ENCODE measurements at places on chromosomes 6 and 20. TPM values are rescaled to one million over a fixed set of nuclear protein-coding genes. Genes with fewer than 3 reads are reported as not detected.

MUCL3 gene
- not detected for total RNA-seq

TRIM31 gene
- not detected for total RNA-seq

SLC17A3 gene
- total RNA-seq, result not detected

IRF4 gene
- total RNA-seq, result 17.3 TPM

OPRM1 gene
- total RNA-seq, result not detected

TSHZ2 gene
- total RNA-seq, result 15.8 TPM

SLC18B1 gene
- 11.2 TPM for total RNA-seq

ARHGAP40 gene
- 139 TPM for total RNA-seq

GRCh38 chr6:42714098-42714761, 8.2 kb downstream of the PRPH2 start:
- DNase-seq, result no peak

DNA sequence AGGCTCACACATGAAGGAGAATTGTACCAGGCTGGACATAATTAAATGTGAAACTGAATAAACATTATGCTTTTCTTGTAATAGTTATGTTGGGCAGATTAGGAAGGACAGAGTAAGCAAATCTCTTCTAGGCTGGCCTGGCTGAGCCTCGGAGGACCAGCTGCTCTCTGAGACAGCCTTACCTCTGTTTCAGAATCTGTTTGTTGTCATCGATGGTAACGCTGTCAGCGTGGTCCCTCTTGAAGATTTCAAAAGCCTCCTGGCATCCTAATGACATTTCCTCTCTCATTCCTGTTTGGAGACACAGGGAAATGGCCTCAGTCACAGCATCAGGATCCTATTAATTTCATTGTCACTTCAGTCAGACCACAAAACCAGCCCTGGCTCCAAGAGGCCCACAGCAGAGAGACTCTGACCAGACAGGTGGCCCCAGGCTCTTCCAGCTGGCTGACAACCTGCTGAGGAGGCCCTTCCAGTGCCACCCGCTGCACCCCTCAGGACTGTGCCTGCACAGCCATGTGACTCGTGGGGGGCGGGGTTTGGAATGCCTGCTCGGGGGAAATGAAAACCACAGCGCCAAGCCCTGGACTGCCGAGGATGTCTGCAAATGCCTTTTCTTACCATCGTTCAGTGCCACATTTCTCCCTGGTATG, 108.5 kb upstream of the KCNK16 start:
- peak; percentile 76 for DNase-seq

DNA sequence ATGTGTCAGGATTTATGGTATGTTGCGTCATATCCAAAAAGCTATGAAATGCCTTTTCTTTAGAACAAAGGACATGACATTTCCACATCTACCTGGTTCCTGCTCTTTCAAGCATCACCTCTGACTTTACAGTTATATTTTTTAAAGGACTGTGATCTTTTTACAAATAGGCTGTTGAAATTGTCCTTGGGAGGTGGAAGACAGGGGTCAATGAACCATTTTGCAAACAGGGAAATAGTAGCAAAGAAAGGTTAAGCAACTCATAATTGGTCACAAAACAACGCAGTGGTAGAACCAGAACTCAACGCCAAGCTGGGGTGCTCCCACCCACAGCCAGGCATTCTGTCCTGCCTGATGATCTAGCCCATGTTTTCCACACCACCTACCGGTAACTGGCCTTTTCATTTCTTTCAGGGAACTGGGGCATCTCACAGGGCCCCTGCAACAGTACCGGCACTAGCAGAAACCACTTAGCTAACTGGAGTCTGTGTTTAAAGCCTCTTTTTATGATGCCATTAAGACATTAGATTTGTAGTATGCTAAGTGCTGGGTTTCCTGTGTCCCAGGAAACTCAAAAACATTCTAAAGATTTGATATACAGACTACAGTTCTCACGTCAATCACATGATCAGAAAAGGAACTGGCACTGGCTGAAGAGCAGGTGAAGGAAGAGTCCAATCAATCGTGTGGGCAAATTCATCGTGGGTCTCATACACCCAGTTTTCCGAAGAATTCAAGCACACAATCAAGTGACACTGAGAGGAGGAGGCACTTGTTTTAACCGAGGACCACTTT, 13.9 kb downstream of the ZNF217 start:
- DNase-seq, result no peak

- DNase-seq, result no peak
Measured at GRCh38 chr6:25684565-25684964, 32.5 kb downstream of the SCGN start.

DNA sequence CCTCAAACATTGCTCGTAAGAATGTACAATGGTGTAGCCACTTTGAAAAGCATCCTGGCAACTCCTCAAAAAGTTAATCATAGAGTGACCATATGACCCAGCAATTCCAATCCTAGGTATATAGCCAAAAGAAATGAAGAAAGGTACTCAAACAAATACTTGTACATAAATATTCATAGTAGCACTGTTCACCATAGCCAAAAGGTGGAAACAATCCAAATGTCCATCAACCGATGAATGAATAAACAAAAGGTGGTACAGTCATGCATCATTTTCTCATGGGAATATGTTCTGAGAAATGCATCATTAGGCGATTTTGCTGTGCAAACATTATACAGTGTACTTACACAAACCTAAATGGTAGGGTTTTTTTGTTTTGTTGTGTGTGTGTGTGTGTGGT, 74.4 kb upstream of the TBC1D7 start:
- DNase-seq, result no peak

- no peak for DNase-seq
Measured at GRCh38 chr6:22357724-22358189, 60.9 kb upstream of the PRL start.

DNA sequence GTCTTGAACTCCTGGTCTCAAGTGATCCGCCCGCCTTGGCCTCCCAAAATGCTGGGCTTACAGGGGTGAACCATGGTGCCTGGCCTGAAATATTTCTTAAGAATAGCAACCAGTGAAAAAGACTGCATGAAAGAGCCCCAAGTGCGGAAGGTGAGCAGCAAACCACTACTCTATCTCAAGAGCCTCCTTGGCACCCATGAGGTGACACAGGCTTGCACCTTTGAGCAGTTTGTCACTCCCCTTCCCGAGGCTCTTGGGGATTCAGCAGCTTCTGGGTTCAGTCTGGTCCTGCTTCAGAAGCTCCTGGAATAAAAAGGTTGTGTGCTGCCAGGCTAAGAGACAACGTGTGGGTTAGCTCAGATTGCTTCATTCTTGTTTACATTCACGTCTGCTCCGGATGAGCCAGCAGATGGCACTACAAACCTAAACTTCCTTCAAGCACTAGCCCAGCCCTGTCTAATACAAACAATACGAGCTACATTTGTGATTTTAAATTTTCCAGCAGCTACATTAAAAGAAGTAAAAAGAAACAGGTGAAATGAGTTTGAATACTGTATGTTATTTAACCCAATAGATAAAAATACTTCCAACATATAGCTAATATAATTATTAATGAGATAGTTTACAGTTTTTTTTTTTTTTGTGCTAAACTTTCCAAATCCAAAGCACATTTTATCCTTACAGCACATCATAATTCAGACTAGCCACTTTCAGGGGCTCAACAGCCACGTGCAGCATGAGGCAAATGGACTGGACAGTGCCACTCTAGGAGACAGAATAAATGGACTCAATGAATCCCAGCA, 46.2 kb downstream of the GJA10 start:
- no peak for DNase-seq

DNA sequence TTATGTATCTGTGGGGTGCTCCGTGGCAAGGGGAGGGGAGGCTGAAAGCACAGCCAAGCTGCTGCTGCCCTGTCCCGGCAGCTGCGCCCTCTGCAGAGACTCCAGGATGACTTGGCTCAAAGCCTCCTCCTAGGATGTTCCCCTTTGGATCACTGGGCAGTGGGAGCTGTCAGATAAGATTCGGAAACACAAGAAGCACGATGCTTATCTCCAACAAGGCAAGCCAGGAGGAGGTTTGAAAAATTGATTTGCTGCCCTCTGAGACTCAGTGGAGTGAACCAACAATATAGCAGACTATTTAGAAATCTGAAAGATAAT, 776.4 kb downstream of the C6orf118 start:
- no peak for DNase-seq

- peak; percentile 61 for DNase-seq
Measured at GRCh38 chr6:1392813-1393640, 3.7 kb downstream of the FOXF2 start.

DNA sequence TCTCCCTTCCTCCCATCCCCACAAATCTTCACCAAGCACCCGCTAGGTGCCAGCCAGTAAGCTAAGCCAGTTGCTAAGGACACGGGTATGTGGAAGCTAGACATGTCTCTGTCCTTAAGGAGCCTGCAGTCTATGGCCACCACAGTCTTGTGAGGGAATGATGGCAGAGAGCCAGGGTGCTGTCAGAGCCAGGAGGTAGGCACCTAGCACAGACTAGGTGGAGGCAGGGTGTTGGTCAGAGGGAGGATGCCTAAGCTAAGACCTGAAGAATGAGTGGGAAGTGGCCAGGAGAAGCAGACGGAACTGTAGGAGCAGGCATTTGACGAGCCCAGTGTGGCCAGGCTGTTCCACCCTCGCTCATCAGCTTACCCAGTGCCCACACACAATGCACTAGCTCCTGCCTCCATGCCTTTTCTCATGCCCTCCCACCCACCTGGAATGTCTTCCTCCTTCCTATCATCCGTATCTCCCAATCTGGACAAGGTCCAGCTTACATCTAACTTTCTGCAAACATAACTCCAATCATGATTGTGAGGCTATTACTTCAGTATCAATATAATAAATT, 125.6 kb downstream of the FOXC1 start:
- DNase-seq, result no peak

- DNase-seq, result no peak
Measured at GRCh38 chr6:27188885-27189418, 58.5 kb upstream of the PRSS16 start.

DNA sequence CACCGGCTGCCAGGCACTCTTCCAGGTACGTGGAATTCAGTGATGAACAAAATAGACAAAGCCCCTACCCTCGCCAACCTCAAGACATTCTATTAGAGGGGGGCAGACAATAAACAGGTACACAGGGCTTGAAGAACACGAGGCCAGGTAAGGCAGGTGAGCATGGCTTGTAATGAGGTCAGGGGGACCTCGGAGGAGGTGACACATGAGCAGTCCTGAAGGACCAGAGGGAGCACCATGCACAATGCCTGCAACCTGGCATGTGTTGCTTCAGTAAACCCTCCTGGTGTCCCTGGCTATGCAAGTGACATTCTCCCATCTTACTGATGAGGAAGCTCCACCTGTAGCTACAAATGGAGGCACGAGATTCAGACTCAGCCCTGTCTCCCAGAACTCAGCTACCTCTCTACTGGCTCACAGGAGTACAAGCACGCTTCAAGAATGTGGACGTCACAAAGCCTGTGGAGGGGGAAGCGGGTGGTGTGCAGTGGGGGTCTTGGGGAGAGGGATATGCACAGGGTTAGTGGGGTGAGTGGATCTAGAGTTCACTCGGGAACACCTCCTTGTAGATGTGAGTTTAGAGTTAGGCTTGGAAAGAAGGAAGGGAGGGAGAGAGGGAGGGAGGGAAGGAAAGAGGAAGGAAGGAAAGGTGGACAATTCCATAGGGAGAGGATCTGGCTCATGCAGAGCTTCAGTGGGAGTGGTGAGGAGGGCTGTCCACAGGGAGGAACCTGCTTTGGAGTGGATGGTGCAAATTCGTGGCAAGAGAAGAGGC, 7.6 kb upstream of the MAPK13 start:
- DNase-seq, result peak; percentile 57

DNA sequence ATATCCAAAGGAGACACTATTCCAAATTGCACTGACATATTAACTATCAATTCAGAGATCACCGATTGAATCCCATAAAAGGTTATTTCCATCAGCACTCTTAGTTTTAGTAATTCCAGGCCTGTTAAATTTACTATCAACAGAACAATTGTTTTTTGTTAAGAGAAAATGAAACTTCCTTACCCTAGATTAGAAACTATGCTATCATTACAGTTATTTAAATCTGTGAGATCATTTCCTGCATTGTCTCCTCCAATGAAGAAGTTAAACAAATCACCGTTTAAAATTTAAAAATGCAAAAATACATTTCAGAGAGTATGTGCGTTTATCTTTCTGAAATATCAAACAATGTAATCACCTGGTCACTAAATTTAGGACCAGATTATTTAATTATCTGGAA, 57.5 kb downstream of the HIVEP2 start:
- no peak for DNase-seq

- DNase-seq, result no peak
Measured at GRCh38 chr20:23820493-23820892, 6.0 kb downstream of the CST2 start.

- no peak for DNase-seq
Measured at GRCh38 chr6:107458672-107459282, 587 bp downstream of the PDSS2 start.

Data from suprapubic skin (tissue), 4 donors.